ENCODE measurements at places on chromosomes 7 and 10.

DNA sequence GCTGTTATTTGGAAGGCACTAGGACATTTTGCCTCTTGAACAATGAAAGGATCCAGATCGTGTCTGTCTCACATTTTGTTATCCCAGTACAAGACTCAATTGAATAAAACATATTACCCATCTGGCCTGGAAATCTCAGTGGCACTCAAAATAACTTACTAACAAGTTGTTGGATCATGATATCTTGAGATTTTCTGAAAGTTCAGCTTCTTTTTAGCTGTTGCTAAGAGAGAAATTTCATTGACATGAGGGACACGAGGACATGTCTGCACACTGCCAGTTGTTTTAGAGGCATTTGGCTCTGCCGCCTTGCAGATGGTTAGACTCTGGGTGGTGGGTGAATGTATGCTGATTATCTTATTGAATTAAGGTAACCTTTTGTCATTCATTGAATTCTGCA is 41.0 kb downstream of the KAT6B start:
- DNase-seq: no peak

- DNase-seq: no peak
Observed at GRCh38 chr7:73974948-73975926, 52.7 kb upstream of the ELN start.

DNA sequence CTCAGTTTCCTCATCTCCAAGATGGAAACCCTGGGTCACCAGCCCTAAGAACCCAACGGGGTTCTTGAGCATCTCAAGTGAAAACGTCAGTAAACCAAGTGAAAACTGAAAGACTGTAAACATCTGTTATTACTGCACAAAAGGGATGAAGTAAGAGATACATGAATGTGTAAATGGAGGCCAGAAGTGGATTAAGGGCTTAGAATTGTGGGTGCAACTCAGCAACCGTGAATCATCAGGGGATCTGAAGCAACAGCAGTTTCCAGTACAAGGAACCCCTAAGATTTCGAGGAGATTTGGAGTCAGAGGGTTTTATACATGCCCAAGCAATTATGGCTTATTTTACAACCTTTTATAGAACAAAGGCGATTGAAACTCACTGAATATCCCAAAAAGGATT is 95.7 kb upstream of the SVIL start:
- no peak for DNase-seq

DNA sequence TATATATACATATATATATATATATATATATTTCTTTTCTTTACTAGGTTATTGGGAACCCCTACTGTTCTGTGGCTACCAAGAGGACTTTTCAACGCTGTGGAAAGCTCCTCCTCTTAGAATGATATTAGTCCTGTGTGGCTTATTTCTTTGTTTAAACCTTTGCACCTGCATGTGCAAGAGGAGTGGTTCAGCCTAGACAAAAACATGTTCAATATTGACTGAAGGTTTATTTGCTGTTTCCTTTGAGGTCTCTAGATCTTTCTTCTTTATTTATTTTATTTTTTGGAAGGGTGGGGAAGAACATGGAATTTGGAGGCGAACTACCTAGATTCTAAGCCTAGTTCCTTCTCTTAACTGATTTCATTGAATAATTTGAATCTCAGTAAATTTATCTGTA is 118.1 kb downstream of the GNAT3 start:
- no peak for DNase-seq

DNA sequence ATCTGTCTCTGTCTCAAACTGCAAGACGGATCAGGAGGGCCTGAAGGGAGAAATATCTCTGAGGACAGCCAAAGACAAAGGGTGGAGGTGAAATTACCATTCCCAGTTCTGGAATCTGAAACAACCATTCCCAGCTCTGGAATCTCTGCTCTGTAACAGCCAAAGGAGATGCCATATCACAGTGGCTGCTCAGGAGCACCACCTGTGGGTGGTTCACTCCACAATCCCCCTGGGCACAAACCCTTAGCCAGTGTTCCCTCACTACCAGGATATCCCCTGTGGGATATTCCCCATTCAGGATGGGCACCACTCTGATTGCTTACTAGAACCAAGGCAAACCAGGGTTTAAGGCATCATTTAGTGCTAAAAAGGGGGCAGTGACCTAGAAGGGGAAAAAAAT is 199.0 kb downstream of the HTR7 start:
- no peak for DNase-seq

DNA sequence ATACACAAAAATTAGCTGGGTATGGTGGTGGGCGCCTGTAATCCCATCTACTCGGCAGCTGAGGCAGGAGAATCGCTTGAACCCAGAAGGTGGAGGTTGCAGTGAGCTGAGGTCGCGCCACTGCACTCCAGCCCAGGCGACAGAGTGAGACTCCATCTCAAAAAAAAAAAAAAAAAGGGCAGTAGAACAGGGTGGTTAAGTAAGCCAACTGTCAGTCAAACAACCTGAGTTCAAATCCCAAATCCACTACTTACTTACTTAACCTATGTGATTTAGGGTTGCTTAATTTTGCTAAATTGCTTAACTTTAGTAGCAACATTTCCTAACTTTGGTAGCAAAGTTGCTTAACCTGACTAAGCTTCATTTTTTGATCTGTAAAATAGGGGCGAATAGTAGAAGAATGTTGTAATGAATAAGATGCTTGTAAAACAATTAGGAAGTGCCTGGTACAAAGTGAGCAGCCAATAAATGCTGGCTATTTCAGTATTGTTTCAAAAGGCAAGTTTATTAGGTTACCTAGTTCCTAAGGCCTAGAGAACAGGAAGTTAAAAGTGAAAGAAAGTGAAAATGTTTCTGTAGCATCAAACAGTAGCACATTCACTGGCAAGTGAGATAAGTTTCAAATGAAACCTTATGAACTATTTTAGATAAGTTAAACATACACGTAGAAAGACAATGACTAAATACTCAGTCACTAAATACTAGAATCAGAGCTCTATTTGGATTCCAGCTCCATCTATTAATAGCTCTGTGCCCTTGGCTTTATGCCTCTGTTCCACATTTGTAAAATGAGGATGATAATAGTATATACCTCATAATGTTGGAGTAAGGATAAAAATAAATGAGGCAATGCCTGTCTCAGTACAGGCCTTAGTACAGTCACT is 64.3 kb downstream of the HOXA1 start:
- DNase-seq: no peak

GRCh38 chr10:30433306-30433729 is 666 bp upstream of the MAP3K8 start:
- DNase-seq: peak; percentile 77

DNA sequence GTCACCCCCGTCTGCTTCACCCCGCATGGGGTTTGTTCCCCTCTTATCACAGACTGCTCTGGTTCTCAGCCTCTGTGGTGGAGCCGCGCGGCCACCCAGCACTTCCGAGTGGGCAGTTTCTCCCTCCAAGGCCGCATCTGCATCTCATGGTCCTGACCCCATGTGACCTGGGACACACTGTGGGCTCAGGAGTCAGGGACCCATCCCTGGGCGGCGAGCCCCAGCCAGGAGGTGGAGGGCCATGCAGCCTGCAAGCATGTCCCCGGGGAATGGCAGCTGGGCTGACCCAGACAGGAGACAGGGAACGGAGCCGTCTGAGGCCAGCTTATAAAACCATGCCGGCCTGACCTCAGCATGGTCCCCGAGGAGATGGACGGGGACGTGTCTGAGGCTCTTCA is 25.2 kb upstream of the TTYH3 start:
- no peak for DNase-seq

DNA sequence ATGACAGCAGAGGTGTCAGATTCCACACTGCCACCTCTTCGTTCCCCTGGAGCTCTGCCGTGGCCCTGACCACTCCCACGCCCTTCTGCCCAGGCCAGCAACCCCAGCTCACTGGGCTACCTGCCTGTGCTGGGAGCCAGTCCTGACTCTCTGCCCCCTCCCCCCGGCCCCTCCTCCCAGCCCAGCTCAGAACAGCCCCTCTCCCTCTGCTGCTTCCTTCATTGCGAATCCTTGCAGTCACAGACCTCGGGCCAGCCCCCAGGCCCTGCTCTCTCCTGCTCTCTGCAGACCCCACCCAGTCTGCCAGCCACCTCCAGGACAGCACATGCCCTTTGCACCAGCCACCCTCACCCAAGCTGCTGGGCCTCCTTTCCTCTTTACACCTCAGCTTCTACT is 60.4 kb downstream of the TCERG1L start:
- no peak for DNase-seq

DNA sequence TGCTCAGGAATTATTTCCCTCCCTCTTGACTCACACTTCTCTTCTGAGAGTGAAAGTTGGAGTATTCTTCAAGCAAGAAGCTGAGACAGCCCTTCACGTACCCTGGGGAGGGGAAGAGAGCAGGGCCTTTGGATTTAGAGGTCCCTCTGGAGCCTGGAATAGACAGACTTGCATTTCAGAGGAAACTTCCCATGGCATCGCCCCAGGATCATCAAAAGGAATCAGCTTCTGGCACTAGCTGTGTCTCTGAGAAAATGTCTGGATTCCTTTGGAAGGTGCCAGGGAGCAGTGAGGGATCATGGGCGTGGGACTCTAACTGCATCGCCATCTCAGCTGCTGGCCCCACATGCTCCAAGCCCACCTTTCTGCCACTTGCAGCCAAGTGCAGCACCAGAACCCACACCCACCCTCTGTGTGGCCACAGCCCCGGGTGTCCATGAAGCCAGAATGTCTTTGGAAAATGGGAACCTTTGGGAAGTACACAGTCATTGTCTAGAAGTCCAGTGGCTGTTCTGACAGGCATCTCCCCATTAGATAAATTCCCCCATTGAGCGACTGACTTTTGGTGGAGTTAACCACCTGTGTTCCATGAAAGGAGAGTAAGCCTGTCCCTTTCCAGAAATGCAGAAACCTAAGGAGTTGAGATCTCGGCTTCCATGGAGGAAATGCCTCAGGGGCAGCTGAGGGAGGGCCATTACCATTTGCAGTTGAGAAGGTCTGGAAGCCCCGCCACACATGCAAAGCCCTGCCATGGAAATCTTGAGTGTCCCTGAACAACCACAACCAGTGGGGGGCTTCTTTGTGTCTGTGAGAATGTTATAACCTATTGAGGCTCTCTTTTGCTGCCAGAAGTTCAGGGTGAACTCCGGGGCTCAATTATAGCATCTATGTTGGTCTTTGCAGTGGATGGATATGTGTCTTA is 57.8 kb upstream of the GDF10 start:
- peak; percentile 4 for DNase-seq

- DNase-seq: no peak
Observed at GRCh38 chr7:50667789-50668226, 102.6 kb upstream of the DDC start.
